ENCODE measurements at places on chromosomes 16 and 17.

DNA sequence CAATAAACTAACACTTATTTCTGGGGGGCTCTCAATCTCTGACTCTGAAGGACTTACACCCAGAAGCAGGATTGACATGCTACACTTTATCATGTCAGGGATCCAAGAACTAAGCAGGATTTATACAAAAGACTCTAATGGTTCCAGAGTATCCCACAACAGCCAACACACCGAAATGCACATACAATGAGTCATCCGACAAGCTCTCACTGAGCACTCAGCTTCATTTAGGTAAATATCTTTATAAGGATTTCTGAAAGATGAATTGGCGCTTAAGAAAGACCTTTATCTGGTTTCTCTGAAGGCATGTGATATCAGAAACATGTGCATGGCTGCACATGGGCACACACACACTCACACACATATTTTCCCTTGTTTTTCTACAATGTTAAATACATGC is 77.2 kb downstream of the TOX3 start:
- no peak for DNase-seq

- no peak for DNase-seq
These were observed 35.9 kb upstream of the TOM1L1 start for GRCh38 chr17:54864636-54865356.

- DNase-seq: peak; percentile 75
These were observed 26.9 kb downstream of the CD300A start for GRCh38 chr17:74493331-74493833.

- no peak for DNase-seq
These were observed 7.0 kb downstream of the CUEDC1 start for GRCh38 chr17:57948169-57948554.

- DNase-seq: no peak
These were observed 2.3 kb upstream of the MYO1C start for GRCh38 chr17:1494736-1495253.

- no peak for DNase-seq
These were observed 334 bp downstream of the GH1 start for GRCh38 chr17:63918305-63918704.

- no peak for DNase-seq
These were observed 5.9 kb downstream of the GSPT1 start for GRCh38 chr16:11909653-11910545.

DNA sequence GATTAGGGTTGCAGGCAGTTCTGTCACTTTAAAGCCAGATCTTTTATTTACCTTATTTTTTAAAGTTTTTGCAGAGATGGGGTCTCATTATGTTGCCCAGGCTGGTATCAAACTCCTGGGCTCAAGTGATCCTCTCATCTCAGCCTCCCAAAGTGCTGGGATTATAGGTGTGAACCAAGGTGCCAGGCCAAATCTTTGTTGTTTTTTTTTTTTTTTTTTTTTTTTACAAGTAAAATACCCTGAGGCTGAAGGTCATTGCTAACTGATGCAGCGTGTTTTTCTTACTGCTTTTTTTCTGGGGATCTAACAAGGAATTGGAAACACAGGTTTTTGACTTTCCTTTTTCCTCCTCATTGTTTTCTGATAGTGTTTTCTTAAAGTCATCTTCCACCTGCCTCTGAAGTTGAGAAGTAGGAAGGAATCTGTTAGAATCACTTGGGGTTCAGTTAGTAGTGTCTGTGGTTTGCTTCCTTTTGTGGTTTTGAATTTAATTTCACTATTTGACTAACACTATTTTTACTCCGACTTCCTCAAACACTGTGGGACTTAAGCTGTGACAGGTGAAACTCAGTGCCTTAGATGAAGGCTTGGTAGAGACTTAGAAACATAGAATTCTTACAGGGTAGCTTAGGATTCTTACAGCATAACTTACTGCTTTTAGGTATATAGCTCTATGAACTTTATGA is 22.2 kb downstream of the CLTC start:
- peak; percentile 25 for DNase-seq

GRCh38 chr17:47929218-47930000 is 12.0 kb upstream of the PNPO start:
- no peak for DNase-seq

GRCh38 chr16:2009164-2009711 is 383 bp downstream of the ZNF598 start:
- no peak for DNase-seq
